T-helper 17 cell (primary cell): ENCODE measurements at places on chromosomes 1 and 21. TPM values are rescaled to one million over a fixed set of nuclear protein-coding genes. Genes with fewer than 3 reads are reported as not detected.

Gene LENEP
- not detected for total RNA-seq

Gene ZNF692
- 35.0 TPM for total RNA-seq

- H3K4me1 ChIP-seq, result no peaks in the 10 kb centered on the region
- H3K27ac ChIP-seq, result no peak overlapping the region
- peaks cover 50% of the 10 kb centered on the region for H3K27me3 ChIP-seq
These were observed 165.6 kb downstream of the C1orf94 start for GRCh38 chr1:34342334-34342733.

GRCh38 chr1:223732993-223733798 is 20.9 kb downstream of the CAPN2 start:
- H3K27ac ChIP-seq, result peak overlapping the region; percentile 83
- no peak for DNase-seq
- peaks cover 8% of the 10 kb centered on the region for H3K36me3 ChIP-seq
- no peaks in the 10 kb centered on the region for H3K27me3 ChIP-seq

DNA sequence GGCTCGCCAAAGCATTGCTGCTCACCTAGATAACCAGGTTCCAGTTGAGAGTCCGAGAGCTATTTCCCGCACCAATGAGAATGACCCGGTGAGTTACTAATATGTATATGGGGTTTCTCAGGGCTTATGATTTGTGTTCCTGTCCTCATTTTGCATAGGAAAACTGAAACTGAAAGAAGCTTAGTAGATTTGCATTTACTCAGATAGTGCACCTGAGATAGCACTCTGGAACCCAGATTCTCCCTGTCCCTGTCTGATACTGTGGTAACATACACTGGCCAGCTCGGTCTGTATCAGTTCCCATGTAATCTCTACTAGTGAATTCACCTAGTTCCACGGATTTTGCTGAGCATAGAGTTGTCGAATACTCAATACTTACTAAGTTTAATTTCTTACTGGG is 28.1 kb downstream of the DAP3 start:
- H3K27me3 ChIP-seq, result no peaks in the 10 kb centered on the region
- no peak for DNase-seq
- H3K4me3 ChIP-seq, result no peak overlapping the region

DNA sequence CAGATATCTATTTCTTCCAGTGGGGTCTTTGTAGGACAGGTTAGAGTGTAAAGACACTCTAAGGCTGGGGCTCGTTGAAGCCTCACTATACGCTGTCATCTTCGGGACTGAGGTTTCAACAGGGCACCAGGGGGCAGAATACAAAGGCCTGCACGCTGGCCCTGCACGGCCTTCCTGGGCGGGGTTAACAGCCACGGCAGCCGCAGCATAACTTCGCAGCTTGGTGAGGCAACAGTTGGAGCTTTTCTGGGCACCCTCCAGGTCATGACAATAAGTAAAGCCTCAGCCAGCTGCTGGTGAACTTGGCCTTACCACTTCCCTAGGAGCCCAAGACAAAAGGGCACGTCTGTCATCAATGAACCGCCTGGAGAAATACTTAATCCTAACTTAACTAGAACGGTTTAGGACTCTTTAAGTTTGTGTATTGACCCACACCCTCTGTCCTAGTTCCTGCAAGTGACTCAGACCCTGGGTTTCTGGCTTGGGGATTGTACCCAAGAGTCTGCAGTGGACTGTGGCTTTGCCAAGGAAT is 2.3 kb upstream of the RUNX1 start:
- peaks cover 10% of the 10 kb centered on the region for H3K36me3 ChIP-seq
- H3K4me1 ChIP-seq, result peaks cover 46% of the 10 kb centered on the region
- peak overlapping the region; percentile 58 for H3K4me3 ChIP-seq
- no peaks in the 10 kb centered on the region for H3K27me3 ChIP-seq
- DNase-seq, result peak; percentile 62
- peak overlapping the region; percentile 96 for H3K27ac ChIP-seq
